GM04504 (cell line): ENCODE measurements at places on chromosomes 7 and 10.
A peak's percentile ranks its signal among the peaks of the same experiment; 100 is the strongest.

- DNase-seq = no peak
Measured at GRCh38 chr7:135843214-135843613, 94.6 kb upstream of the FAM180A start.

DNA sequence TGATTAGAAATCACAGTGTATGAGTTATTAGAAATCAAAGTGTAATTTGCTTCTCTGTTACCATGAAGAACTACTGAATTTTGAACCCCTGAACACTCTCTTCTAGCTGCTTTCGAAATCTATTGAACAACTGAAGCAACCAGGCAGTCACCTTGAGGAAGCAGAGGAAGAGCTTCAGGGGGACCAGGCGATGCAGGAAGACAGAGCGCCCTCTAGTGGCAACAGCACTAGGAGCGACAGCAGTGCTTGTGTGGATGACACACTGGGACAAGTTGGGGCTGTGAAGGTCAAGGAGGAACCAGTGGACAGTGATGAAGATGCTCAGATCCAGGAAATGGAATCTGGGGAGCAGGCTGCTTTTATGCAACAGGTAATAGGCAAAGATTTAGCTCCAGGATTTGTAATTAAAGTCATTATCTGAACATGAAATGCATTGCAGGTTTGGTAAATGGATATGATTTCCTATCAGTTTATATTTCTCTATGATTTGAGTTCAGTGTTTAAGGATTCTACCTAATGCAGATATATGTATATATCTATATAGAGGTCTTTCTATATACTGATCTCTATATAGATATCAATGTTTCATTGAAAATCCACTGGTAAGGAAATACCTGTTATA lies 170.7 kb downstream of the HDAC9 start:
- peak; percentile 49 for DNase-seq

- DNase-seq = no peak
Measured at GRCh38 chr10:102564209-102564834, 60.5 kb downstream of the SUFU start.

- DNase-seq = no peak
Measured at GRCh38 chr7:121369462-121369861, 26.6 kb downstream of the FAM3C start.

DNA sequence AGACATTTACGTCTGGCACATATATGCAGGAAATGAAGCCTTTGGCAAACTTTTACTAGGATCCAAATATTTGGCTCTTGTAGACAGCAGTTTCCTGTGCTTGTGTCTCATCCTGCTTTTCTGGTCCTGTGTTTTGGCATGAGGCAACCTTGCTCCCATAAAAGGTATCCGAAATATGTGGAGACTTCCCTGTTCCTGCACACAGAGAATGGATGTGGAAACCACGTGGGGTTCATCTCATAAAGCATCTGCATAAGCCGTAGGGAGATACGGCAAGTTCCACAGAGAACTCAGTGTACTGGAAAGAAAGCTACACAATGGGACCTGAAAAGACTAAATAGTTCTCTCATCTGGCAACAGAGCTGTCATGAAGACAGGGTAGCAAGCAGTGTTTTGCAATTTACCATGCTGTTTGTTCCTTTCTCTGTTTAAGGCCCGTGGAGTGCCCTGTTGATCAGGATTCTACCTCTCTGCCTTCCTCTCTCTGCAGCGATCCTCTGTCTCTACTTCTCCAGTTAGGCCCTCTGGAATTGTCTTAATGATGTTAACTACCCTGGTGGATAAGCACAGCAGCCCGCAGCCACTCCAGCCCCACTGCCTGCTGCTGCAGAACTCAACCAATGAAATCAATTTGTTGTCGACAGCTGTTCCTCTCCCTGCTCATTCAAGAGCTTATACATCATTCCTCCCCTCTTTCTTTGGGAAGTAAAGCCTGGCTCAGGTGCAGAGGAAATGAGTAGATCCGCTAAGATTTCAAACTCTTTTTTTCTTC lies 293.6 kb downstream of the CSTF2T start:
- DNase-seq = no peak

- no peak for DNase-seq
Measured at GRCh38 chr7:105827151-105827875, 49.1 kb downstream of the ATXN7L1 start.

- DNase-seq = no peak
Measured at GRCh38 chr7:128234476-128235026, 6.5 kb upstream of the LEP start.
